ENCODE measurements at places on chromosomes 5 and 9.

GRCh38 chr9:34437006-34437925 is 21.1 kb downstream of the FAM219A start:
- DNase-seq: peak; percentile 83

GRCh38 chr5:141747152-141748141 is 65.4 kb upstream of the ARAP3 start:
- DNase-seq: peak; percentile 5

DNA sequence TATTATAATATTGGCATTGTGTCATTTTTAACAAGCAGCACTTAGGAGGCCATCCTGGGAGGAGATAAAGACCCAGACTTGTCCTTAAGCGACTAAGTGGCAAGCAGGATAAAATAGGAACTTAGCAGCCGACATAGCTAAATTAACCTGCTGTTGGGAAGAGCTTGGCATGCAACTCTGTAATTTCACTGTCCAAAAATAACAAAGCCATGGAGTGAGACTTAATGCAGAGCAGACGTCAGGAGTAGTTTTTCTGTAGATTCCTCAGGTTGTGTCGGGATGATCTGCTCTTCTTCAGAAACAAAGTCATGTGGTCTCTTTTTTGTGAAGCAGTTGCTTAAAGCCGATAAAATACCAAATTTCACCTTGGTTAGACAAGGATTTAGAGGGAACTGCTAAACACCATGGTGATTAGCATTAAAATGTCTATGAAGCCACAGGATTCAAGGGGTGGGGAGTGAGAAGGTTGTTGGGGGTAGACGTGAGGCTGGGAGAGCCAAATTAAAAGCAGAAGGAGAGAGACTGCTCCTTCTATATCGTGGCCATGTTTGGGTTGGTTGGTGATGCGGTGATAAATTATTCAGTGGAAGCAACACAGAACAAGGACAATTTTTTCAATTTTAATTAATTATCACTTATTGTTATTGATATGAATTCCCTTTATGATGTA is 303.0 kb downstream of the CSNK1G3 start:
- DNase-seq: peak; percentile 46

GRCh38 chr5:458547-459353 is 15.8 kb downstream of the EXOC3 start:
- no peak for DNase-seq

DNA sequence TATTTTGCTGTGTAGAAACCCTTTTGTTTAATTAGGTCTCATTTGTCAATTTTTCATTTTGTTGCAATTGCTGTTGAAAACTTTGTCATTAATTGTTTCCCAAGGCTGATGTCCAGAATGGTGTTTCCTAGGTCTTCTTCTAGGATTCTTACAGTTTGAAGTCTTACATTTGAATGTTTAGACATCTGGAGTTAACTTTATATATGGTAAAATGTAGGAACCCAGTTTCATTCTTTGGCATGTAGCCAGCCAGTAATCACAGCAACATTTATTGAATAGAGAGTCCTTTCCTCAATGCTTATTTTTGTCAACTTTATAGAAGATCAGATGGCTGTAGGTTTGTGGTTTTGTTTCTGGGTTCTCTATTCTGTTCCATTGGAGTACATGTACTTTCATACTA is 1290.8 kb upstream of the CDH9 start:
- DNase-seq: no peak

DNA sequence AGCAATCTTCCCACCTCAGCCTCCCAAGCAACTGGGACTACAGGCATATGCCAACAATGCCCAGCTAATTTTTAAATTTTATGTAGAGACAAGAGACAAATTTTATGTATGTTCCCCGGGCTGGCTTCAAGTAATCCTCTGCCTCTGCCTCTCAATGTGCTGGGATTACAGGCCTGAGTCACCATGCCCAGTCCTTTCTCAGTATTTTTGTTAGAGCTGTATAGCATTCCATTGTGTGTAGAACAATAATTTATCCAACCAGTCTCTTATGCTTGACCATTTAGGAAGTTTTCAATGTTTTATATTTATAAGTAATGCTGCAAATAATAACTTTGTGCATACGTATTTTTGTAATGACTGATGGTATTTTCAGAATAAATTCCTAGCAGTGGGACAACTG is 38.9 kb upstream of the CTXN3 start:
- no peak for DNase-seq

GRCh38 chr9:130214776-130215340 is 42.7 kb downstream of the NCS1 start:
- no peak for DNase-seq

GRCh38 chr9:107609547-107609946 is 120.0 kb upstream of the KLF4 start:
- no peak for DNase-seq

GRCh38 chr9:77210116-77210515 is 32.8 kb downstream of the VPS13A start:
- no peak for DNase-seq

DNA sequence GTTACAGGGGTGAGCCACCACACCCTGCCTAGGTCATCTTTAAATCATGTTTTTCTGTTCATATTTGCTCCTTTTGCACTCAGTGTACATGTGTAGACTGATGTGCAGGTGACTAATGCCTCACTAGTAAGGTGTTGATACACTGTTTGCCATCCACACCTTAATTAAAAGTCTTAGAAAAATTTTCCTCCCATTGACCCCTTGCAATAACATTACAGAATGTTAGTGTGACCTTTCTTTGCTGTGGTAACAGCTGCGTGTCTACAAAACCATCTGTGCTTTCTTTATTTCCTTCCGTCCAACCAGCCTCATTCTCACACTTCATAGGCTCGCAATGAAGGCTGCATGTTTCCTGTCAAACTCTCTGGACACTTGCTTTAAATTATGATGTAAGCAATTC is 6.6 kb upstream of the CEMIP2 start:
- DNase-seq: no peak

- no peak for DNase-seq
Measured at GRCh38 chr5:179698935-179699615, at the start of gene CANX. Gene CANX, plus strand, starts transcription at chr5:179698967. Its CDS starts 6,715 bp downstream, at chr5:179705682.

GRCh38 chr9:2220036-2220435 is 204.9 kb downstream of the SMARCA2 start:
- DNase-seq: no peak

DNA sequence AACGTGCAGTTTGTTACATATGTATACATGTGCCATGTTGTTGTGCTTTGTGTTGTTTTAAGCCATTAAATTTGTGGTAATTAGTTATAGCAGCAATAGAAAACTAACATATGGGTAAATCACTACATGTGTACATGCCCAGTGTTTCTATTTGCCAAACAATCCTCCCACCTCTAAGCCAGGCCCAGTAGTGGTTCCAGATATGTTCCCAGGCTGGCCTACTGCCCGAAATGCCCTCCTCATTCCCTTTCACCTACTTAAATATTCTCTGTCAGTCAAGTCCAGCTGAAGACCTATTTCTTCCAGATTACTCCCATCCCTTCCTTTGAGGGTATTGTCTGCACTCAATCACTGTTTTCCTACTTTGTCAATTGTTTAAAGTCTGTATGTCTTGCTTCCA is 24.1 kb upstream of the AGGF1 start:
- DNase-seq: no peak

- peak; percentile 93 for DNase-seq
Measured at GRCh38 chr5:56625541-56625940, 189.8 kb upstream of the MAP3K1 start.

- DNase-seq: no peak
Measured at GRCh38 chr5:54537725-54538124, 20.2 kb downstream of the SNX18 start.

- DNase-seq: no peak
Measured at GRCh38 chr9:7967093-7967827, 167.7 kb upstream of the DMAC1 start.

- no peak for DNase-seq
Measured at GRCh38 chr9:106438928-106439327, 424.0 kb upstream of the ZNF462 start.

DNA sequence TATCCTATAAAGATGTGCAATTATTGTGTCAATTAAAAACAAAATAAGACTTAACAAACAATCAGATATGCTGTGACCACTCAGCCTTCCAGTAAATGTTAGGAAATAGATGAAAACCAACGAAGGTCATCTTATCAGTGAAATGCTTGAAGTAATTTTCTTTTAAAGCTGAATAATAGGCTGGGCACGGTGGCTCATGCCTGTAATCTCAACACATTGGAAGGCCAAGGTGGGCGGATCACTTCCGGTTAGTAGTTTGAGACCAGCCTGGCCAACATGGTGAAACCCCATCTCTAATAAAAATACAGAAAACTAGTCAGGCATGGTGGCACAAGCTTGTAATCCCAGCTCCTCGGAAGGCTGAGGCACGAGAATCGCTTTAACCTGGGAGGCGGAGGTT is 31.2 kb downstream of the NLN start:
- no peak for DNase-seq

Measured in astrocyte of the cerebellum (primary cell).